ENCODE measurements at places on chromosomes 7 and 10.

DNA sequence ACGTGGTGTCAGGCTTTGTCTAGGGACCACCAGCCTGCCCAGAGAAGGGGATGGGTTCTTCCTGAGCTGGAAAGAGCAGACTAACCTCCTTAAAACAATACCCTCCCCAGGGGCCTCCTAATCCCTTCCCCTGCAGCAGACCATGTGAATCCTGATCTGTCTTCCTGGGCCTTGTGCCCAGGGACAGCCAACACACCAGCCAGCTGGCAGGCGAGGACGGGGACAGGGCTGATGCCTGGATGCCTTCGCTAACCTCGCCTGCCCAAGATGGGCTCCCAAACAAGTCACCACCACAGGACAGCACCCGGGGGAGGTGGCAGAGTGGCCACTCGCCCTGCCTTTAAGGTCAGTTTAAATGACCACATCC, 17.6 kb downstream of the PODXL start:
- no peak for DNase-seq

- DNase-seq: no peak
Observed at GRCh38 chr7:22635349-22635748, 91.7 kb upstream of the IL6 start.

DNA sequence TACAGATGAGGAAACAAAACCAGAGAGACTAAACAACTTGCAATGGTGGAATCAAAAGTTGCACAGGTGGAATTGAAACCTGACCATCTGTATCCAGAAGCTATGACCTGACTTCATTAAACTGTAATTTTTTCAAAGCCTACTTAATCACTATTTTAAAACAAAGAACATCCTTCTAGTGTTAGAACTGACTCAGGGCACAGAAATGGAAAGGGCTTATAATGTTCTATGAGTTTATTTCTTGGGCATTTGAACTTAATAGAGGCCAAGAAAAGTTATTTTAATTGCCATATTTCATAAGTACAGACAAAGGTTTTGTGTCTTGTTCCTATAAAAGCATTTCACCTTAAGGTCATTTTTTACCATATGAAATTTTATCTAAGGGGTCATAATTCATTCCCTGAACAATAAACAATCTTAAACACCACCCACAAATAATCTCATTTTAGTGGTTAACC, 8.8 kb downstream of the ITGB1 start:
- DNase-seq: peak; percentile 28

- no peak for DNase-seq
Observed at GRCh38 chr7:132492823-132493445, 83.3 kb downstream of the PLXNA4 start.

DNA sequence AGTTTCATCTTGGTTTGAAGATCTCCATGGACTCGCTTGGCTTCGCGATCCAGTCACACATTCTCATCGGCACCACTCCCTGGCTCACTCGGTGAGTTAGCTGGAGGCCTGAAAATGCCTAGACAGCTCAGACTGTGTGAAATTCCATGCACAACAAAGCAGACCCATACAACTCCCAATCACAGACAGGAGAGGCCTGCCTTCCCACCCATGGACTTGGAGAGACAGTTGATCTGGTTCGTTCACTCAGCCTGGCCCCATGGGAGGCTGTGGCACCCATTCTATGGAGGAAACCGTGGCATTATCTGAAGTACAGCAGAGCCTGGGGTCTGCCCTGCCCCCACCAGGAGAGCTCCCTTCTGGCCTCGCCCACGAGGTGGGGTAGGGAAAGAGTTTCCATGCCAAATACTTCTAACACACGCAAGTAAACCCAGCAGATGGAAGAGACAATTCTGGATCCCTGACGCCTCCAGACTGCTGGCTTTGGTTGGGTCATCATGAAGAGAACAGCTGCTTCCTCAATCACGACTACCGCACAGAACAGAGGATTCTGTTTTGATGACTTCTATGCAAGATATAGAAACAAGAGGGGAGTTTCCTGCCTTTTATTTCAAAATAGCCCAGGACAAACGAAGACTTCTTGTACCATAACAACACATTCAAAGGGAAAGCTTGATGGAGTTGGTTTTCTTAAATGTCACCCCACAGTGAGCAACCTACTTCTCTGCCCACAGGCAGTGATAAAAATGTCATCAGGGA, 15.9 kb downstream of the FAM53B start:
- DNase-seq: no peak

GRCh38 chr7:136496551-136496950, 371.9 kb upstream of the CHRM2 start:
- DNase-seq: no peak

GRCh38 chr7:6256677-6257535, 15.5 kb downstream of the CYTH3 start:
- peak; percentile 66 for DNase-seq

DNA sequence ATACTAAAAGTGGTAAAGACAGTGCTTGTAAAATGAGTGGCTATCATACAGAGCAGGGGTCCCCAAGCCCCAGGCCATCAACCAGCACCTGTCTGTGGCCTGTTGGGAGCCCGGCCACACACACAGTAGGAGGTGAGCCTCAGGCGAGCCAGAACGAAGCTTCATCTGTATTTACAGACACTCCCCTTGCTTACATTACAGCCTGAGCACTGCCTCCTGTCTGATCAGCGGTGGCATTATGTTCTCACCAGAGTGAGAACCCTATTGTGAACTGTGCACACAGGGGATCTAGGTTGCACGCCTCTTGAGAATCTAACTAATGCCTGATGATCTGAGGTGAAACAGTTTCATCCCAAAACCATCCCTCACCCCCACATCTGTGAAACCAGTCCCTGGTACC, 58.7 kb downstream of the ITGA8 start:
- no peak for DNase-seq

DNA sequence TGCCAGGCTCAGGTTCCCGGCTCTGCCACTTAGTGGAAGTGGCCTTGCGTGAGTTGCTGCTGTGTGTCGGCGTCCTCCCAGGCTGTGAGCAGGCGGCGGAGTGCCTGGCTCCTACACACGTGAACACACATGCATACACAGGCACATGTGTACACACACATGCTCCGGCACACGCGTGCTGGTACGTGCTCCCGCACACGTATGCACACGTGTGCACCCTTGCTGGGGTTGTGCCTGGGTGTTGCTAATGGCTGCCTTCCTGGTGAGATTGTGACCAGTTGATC, 107.6 kb downstream of the INPP5A start:
- no peak for DNase-seq

DNA sequence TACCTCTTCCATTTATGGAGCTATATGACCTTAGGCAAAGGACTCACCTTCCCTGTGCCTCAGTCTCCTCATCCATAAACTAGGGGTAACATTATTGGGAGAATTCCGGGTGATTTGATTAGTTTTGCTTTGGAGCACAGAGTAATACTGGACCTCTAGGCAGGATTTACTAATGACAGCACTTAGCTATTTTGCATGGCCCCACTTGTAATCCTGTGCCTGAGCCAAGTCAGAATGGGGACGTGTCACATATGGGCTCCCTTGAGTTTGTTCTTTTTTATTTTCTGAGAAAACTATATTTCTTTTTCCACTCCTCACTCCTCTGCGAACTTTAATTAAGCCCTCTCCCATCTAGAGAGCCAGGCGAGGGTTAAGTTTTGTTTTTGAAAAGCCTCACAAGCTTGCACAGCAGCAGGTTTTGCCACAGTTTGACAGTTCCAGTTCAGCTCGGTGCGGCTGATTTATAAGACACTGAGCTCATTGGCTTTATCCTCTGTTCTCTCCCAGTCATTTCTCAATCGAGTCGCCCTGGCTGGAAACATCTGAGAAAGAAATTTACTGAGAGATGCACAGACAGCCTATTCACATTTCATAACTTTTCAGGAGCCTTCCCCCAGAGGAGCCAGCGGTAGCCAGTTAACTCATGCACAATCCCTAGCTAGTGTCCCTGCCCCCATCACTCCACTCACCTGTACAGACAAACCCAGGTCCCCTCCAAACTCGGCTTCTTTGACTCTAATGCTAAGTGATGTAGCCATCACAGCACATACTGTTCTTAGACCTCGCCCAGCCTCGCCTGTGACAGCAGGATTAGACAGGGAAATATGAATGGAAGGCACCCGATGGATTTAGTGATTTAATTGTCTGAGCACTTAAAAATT, 441.9 kb upstream of the NPVF start:
- DNase-seq: no peak

DNA sequence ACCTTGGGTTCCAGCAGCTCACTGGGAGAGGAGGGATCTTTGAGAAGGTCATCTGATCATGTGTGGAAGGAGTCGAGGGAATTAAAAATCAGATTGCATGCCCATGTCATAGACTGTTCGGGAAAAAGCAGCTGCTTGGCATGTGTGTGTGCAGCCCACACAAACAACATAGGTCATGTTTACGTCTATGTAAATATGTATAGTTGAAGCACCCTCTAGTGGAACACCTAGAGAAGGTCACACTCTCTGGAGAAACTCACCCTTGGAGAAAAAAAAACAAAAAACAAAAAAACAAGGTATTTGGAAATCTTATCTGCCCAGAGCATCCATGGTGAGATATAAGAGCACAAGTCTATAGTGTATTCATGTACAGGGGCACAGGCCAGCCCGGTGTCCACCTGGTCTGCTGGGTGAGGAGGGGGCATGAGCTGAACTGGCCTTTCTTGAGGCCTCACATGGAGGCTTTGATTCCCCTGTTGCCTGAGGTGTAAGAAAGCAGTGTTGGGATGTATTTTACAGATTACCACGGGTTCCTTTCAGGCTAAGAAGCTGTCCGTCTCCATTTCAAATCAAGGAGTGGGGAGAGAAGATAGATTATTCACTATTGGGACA, 98.0 kb downstream of the NPY start:
- DNase-seq: peak; percentile 25

- no peak for DNase-seq
Observed at GRCh38 chr10:106139915-106140314, 1024.6 kb downstream of the SORCS1 start.
